ENCODE measurements at places on chromosomes 12 and 14.

DNA sequence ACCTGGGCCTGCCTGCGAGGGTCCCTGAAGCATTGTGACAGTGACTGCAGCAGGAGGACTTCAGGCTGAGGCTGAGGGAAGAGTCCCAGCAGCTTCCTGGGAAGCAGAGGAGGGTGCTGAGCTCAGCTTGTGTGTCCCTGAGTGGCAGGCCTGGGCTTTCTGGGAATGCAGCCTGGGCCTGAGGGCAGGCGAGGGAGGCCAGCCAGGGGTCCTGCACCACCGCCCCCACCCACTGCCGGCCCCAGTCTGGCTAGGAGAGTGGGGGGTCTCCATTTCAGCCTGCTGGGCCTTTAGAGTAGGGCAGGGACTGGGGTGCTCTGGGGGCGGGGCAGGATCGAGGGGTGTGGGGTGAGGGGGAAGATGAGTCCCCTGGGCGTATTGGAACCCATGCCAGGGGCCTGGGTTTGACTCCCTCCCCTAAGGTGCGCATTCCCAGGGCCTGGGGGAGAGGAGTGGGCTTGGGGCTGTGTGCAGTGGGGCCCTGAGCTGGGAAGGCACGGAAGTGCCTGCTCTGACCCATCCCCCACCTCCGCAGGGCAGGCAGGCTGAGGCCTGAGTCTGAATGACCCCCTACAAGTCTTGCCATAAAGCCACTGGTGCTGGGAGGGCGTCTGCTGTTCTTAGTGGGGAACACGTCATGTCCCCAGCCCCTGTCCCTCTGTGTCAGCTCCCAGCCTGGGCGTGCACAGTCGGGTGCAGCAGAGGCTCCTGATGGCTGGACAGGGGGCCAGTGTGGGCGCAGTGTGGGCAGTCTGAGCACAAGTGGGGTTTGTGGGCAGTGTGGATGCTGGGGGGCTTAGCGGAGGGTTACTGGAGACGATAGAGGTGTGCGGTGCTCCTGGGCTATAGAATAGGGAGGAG is 46.4 kb downstream of the KRT80 start:
- DNase-seq: no peak

DNA sequence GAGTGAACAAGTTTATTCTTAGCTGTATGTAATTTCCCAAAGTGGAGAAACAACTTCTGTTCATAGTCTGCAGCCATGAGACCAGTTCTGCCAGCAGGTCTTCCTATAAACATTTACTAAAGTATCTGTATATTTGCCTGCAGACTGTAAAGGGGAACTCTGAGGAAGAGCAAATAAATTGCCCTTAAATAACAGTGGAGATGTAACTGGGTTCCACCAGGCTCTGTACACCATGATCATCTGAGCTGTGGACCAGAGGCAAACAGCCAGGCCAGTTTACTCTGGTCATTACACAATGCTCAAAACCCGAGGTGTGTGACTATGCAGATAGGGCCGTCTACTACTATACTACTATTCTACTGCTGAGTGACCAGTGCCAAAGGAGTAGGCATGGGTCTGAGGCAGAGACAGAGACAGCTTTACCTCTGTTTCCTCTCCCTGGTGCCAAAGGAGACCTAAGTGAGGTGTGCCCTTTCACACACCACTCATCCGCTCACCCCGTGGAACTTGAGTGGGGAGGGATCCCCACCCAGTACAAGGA is 21.1 kb upstream of the CERS5 start:
- no peak for DNase-seq

DNA sequence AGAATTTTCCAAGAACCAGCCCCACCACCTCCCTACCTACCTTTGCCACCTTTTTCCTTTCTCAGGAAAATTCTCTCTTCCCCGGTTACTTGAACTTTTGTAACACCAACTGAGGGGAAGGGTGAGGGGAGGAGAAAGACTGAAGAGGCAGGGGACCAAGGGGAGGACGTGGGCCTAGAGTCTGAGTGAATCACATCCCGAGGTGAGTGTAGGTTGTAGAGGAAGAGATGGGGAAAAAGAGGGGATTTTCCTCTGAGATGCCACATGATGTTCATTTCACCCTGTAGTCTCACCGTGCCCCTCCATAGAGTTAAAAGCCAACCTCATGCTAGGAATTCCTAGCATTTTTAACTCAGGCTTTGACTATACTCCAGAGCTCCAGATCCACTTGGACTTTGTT is 311.8 kb downstream of the RPAP3 start:
- DNase-seq: no peak

- no peak for DNase-seq
Measured at GRCh38 chr12:63889721-63890509, 45.4 kb downstream of the SRGAP1 start.

- DNase-seq: no peak
Measured at GRCh38 chr14:21408147-21408546, 24.3 kb upstream of the SUPT16H start.

- DNase-seq: no peak
Measured at GRCh38 chr14:34614638-34615037, 15.3 kb downstream of the SNX6 start.

- no peak for DNase-seq
Measured at GRCh38 chr12:12379831-12380730, 23.2 kb downstream of the BORCS5 start.

GRCh38 chr14:74574706-74575105 is 37.3 kb downstream of the LTBP2 start:
- DNase-seq: no peak

GRCh38 chr12:29238822-29239291 is 89.8 kb downstream of the FAR2 start:
- DNase-seq: no peak

DNA sequence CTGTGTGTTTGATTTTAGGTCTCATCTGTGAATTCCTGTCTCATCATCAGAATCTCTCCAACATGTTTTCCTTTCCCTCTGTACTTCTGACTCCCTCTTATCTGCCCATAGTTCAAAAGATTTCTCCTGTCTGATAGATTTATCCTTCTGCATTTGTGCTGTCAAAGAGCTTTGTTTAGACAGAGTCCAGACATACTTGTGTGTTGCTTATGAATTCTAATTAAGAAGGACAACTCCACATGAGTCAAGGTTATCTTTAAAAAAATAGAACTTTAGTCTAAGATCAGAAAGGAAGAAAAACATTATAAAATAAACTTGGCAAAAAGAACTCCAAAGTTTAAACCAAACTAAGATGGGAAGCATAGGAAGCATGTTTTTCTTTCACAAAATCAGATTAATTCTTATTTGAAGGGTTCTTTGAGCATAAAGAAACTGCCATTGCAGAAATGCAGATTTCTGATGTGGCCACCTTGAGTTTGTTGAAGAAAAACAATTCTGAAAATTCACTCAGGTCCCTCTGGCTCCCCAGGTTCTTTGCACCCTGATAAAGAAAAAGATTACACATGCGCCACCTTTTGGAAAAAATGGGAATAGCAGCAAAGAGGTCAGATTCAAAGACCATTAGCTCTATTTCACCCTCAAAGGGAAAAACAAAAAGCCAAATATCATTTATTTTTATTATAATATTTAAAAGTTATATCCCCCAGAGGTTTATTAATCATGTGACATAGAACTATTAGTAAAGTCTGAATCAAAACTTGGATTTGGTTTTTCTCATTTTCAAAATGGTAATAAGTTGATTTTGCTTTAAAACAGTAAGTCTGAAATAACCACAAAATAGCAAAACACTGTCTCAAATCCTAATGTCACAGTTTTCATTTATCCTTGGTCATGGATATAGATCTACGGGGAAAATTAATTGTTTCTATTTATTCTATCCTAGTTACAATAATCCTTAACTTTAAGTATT is 143.7 kb upstream of the DCN start:
- DNase-seq: peak; percentile 15

DNA sequence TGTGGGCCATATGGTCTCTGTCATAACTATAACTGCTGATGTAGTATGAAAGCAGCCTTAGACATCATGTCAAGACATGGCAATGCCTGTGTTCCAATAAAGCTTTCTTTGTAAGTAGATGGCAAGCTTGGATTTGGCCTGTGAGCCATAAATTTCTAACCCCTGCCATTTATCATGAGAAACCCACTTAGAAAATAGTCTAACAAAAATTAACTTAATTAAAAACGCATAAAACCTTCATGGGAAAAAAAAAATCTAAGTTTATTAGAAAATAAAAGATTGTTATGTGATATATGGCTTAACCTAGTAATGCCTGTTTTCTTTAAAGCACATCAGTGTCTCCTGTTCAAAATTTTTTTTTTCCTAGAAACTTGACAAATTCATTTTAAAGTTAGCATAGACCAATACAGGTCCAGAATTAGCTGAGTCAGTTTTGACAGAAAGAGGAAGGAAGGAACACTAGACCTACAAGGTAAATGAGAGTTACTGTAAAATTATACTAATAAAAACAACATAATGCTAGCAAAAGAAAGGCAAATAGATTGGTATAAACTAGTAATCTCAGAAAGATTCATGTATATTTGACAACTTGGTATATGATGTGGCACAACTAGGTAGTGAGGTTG is 68.2 kb downstream of the USP15 start:
- DNase-seq: no peak
